Effector CD4-positive, alpha-beta T cell (primary cell): ENCODE measurements at places on chromosomes 1 and 21.
A peak's percentile ranks its signal among the peaks of the same experiment; 100 is the strongest.

DNA sequence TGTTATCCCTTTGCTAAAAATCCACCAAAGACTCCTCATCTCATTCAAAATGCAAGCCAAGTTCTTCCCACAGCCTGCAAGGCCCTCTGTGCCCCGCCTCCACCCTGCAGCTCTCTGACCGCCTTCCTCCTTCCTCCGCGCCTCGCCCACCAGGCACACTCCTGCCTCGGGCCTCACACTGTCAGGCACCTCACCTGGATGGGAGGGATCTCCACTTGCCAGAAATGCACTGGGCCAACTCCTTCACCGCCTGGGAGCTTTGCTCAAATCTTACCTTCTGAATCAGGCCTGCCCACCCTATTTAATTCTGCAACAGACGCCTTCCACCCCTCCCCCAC, 26.2 kb downstream of the PGBD5 start:
- DNase-seq = no peak

DNA sequence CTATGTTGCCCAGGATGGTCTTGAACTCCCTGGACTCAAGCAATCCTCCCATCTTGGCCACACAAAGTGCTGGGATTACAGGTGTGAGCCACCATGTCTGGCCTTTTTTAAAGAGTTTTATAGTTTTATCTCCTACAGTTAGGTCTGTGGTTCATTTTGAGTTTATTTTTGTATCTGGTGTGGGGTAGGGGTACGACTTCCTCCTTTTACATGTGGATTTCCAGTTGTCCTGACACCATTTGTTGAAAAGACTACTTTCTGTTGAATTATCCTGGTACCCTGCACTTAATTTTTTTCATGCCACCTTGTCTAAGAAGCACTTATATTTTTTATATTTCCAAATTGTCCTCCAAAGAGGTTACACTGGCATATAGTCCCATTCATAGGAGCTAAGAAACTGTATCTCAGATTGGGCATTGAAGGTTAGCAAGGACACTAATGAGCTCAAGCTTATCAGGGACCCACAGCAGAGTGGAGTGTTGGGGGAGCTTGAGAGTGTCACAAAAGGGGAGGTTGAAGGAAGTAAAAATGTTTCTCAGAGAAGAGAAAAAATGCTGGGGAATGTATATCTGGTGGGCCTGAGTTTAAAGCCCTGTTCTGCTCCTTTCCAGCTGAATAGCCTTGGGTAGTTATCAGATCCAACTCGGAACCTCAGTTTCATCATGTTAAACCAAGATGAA, 23.4 kb upstream of the MEF2D start:
- DNase-seq = no peak

DNA sequence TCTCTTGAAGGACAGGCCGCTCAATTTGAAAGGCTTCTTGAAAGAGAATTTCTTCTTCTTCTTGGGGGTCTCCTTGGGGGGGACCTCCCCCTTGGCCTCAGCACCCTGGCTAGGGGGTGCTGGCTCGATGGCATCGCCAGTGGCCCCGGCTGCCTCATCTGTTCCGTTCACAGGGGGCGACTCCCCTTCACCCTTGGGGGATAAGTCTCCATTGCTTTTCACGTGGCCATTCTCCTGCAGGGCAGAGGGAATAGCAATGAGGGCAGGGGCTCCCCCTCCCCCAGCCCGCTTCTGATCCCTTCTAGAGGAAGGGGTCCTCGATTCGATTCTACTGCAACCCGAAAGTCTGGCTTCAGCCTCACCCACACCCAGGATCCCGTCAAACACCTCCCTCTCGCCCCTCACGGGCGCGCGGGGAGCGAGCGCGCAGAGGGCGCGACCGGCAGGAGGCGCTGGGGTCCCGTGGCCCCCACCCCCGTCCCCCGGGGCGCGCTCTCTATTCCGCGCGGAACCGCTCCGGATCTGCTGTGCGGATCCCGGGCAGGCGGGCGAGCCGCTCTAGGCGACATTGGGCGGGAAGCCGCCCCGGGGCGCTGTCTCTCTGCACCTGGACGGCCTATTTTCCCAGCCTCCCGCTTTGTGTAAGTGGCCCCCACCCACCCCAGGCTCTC, 1.0 kb downstream of the MARCKSL1 start:
- DNase-seq = peak; percentile 63

DNA sequence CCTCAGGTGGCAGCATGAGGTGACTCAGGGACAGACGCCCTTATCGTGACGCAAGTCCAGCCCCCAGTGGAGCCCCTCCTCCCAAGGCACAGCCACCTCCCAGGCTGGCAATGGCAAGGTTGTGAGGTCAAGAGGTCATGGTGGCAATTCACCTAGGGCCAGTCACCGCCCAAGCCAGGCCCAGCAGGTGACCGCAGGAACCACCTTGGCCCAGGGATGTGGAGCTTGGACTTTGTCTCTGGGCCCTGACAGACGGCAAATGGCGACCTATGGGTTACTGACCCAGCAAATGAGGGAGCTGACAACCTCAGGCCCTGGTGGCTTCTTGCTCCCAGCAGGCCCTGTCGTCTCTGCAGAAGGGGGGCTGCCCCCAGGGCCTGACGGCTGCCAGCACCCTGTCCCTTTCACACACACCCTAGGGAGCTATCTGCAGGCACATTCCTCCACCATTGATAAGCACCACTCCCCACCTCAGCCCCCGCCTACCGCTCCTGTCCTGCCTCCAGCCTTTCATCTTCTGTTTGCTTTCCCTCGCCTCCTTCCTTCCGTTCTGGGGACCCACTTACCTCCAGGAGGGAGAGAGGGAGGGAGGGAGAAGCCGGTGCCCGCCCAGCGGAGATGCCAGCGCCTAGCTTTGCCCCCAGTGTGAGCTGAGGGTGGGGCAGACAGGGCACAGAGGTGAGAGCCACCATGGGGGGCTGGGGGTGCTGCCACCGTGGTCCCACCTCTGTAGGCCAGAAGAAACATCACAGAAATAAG, 12.1 kb downstream of the EPHA2 start:
- DNase-seq = no peak

DNA sequence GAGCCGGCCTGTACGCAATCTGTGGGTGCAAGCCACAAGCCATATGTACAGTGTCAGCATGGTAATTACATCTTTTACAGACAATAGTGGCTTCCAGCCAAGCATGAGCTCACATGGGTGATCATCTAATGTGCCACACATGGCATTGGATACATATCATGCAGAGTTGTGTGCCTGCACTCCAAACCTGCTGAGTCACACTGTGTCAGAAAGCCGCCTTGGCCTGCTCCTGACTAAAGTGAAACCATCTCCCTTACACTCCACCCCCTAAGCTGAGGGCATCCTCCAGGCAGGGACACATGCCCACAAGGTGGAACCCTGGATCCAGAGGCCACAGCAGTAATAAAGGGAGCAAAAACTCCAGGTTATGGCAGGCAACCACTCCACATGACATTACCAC, 72.5 kb downstream of the KCNT2 start:
- no peak for DNase-seq

- no peak for DNase-seq
Observed at GRCh38 chr1:246565751-246566127, 322 bp downstream of the TFB2M start.

- no peak for DNase-seq
Observed at GRCh38 chr1:44031252-44032169, at the start of gene SLC6A9. SLC6A9 (minus strand) TSS chr1:44031462; CDS start chr1:44024277, 7,185 bp downstream.

DNA sequence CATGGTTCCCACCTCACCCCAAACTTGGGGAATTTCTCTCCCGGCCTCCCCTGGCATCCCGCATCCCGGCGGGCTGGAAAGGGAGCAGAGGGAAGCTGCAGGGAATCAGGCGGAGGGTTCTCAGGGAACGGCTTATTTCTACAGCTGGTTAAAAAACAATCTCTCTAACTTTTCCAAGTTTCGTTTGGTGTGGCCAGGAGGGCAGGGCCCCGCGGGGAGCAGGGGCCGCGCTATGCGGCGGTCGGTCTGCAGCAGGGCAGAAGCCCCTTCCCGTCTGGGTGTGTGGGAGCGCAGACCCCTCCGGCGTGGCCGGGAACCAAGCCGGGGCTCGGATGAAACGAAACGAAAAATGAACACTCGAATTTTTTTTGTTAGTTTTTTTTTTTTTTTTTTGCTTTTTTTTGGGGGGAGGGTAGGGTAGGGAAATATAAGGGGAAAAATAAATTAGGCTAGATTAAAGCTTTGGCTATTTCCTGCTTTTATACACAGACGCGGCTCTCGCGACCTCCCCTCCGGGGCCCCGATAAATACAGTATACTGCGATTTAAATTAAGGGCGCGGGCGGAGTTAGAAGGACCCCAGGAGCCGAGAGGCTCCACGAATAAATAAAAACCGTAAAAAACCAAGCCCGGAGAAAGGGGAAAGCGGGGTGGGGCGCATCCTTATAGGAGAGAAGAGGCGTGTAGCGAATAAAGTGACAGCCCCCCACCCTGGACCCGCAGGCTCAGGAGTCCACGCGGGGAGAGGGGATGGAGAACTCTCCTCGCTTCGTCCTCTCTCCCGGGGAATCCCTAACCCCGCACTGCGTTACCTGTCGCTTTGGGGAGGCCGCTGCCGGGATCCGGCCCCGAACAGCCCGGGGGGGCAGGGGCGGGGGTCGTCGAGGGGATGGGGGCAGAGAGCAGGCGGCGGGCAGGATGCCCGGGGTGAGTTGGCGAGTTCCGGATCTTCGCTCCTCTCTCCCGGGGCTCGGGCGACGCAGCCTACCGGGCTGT, 2.1 kb downstream of the POU3F1 start:
- no peak for DNase-seq

DNA sequence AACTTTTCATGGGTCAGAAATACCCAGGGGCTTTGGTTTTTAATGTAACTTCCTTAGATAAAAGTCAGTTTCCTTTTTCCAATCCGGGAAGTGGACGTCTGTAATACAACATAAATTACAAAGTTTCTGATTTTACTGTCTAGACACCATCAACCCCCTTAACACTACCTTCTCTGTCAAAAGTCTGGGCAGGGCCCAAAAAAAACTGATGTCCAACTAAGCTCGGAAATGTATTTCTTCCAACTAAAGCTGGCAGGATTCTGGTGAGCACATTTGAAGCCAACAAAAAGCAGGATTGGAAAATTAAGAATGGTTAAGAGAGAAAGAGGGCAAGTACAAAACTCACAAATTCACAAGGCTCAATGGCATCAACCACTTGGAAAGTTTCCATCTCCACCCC, 24.3 kb downstream of the DDAH1 start:
- DNase-seq = no peak

DNA sequence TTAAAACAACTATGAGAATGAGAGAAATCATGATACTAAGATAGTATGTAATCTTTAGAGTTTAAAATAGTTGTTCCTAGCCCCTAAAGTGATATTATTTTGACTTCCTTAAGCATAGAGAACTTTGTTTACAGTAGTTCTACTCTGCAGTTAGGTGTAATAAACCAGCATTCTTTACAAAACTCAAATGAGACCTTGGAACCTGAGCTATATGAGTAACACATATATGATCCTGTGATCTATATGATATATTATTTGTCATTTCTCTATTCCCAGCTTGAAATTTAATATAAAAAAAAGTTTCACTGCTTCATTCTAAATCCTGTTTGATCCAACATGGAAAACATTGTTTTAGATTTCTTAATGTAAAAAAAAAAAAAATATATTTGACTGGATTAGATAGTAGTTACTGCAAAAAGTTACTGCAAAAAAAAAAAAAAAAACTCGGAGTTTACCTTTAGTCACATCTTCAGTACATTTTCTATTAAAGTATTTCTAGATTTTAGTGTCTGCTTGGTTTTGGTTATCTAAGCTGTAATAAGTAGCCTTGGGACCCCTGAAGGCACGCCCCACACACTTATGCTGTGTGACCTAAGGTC, 463.8 kb downstream of the USP25 start:
- no peak for DNase-seq

DNA sequence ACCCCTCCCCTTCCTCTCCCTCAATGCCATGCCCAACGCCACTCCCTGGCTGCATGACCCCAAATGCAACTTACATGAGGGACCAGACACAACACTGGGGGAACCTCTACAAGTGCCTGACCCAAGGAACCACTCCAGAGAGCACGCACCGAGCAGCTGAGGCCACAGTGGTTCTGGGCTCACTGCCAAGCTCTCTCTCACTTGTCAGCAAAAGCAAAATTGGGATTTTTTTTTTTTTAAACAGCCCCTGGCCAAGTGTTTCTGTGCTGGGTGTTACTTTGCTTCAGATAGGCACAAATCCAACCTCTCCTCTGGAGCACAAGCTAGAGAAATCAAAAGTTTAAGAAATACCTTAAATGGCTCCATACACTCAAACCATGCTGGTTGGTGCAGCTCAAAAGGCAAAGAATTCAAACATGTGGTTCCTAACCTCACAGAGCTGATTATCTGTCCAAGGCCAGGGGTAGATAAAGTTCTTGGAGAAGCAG, 363.0 kb downstream of the SETD4 start:
- no peak for DNase-seq

- no peak for DNase-seq
Observed at GRCh38 chr1:202289009-202289408, 52.7 kb downstream of the UBE2T start.

DNA sequence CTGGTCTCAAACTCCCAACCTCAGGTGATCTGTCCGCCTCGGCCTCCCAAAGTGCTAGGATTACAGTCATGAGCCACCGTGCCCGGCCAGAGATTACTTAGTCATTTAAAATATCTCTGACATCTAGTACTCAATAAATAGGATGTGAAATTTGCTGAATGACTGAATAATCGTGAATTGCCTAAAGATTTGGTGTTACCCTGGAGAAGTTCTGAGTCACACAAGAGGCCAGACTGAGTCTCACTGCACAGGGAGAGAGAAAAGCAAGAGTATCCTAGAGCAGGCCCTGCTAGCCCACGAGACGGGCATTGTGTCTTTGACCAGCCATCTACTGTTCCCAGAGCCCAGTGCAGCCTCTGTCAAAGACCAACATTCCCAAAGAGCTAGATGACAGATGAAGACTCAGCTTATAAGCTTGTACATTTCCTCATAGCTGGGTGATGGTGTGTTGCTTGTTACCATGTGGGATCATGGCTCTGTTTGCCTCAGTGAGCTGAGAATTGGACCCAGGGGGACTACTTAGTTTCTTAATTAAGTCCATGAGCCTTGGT, 5.6 kb upstream of the EIF4G3 start:
- DNase-seq = no peak

- no peak for DNase-seq
Observed at GRCh38 chr21:43793243-43793642, 3.9 kb downstream of the RRP1 start.

- DNase-seq = no peak
Observed at GRCh38 chr1:82110366-82111254, 309.9 kb downstream of the ADGRL2 start.

- DNase-seq = no peak
Observed at GRCh38 chr1:112188611-112189010, 199.1 kb upstream of the KCND3 start.

DNA sequence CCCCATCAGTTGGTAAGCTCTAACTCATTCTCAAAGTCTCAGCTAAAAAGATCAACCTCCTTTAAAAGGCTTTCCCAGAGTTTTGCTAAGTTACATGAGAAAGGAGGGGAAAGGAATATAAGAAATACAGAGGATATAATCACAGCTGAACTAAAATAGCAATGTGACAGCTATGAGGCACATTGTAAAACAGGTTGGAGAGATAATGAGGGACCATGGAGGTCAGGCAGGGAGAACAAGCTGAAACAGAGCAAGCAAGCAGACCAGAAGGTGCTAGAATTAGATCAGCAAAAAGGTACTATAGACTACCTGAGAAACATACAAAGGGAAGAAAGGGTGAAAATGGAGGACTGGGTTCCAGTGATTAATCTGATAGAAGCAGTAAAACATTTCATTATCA, 28.5 kb downstream of the GPATCH2 start:
- no peak for DNase-seq

- DNase-seq = no peak
Observed at GRCh38 chr1:109516872-109517271, 7.3 kb upstream of the AMIGO1 start.

- peak; percentile 39 for DNase-seq
Observed at GRCh38 chr1:154998818-154999570, 3.6 kb upstream of the ZBTB7B start.

- no peak for DNase-seq
Observed at GRCh38 chr1:119506941-119507340, at the start of gene HSD3B1. HSD3B1 (plus strand) TSS chr1:119507210; CDS start chr1:119507477, 267 bp downstream.
